Breast epithelium (tissue), 4 donors: ENCODE measurements at places on chromosomes 13 and 19. TPM values are rescaled to one million over a fixed set of nuclear protein-coding genes. Genes with fewer than 3 reads are reported as not detected.

- DNase-seq = no peak
These were observed 2.4 kb upstream of the KMT2B start for GRCh38 chr19:35715355-35715809.

DNA sequence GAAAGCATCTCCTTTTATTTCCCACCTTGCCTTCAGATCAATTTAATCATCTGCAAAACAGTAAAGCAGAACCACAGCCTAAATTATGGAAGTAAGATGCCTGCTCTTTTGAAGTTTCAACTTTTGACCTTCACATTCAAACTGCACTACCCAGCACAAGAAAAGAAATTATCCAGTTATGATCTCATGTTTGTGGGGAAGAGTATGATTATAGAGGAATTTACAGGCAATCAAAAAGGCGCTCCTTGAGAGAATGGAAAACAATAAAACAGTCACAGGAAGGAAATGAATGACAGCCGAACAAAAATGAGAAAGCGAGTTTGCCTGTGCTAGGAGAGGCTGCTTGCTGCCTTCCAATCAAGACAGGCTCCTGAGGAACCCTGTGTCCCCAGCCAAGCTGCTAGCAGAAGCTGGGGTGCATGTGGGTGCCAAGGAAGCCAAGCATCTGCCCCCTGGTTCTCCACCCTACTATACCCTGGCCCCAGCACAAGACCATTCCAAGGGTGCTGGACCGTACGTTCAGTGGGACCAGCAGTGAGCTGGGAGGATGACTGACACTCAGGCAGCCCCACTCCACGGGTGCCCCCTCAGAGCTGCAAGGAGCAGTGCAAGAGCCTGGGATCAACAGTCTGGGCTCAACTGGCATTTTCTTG, 47.8 kb downstream of the PEPD start:
- DNase-seq = no peak

The ANGPTL4 gene
- 186 TPM for total RNA-seq

The GGN gene
- total RNA-seq = 0.44 TPM

The KANK3 gene
- total RNA-seq = 7.8 TPM

The ZNF30 gene
- total RNA-seq = 1.6 TPM
